ENCODE measurements at places on chromosomes 4 and X. TPM values are rescaled to one million over a fixed set of nuclear protein-coding genes. Genes with fewer than 3 reads are reported as not detected.

DNA sequence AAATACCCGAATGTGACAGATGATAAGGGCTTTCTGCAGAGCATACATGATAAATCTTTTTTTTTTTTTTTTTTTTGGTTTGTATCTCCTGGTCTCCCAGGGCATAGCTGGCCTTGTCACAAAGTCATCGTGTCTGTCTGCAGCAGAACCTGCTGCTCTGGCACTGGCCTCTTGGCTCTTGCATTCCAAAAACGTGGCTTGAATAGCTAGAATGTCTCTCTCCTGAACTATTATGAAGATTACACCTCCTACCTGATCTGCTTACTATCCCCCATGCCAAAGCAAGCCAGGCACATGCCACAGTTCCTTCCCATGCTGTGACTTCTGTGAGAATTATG lies 50.4 kb upstream of the SCRG1 start:
- H3K27ac ChIP-seq: no peak overlapping the region
- H3K4me1 ChIP-seq: peaks cover 7% of the 10 kb centered on the region
- H3K36me3 ChIP-seq: no peaks in the 10 kb centered on the region
- DNase-seq: no peak

DNA sequence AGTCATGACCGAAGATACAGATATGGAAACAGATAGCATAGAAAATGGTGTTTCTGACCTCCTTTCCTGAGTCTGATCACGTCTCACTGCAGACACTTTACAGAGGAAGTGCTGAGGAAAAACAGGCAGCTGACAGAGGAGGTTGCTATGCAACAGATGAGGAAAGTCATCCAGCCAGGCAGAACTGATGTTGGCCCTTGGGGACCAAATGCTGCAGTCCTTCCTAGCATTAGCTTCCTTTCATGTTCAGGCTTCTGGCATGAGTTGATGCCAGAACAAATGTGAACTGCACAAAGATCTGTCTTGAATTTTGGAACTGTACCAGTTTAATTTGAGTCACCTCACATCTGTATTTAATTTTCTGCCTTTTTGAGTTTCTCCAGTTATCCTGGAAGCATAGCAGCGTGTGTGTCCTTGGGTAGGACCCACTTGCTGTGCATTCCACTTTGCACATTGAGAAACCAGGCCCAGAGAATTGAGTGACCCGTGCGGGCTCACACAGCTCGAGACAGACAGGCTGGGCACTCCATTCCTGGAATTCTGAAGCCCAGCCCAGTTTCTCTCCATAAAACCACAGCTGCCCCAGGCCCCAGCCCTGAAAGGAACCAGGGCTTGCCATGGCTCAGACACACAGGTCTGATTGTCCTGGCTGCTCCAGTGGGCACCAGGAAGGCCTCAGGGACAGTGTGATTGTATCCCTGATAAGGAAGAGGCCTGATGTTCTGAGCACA lies 1.4 kb upstream of the MAGED1 start:
- no peak overlapping the region for H3K4me3 ChIP-seq
- peaks cover 1% of the 10 kb centered on the region for H3K36me3 ChIP-seq
- no peak overlapping the region for H3K27ac ChIP-seq
- no peaks in the 10 kb centered on the region for H3K4me1 ChIP-seq
- peak; percentile 33 for DNase-seq

DNA sequence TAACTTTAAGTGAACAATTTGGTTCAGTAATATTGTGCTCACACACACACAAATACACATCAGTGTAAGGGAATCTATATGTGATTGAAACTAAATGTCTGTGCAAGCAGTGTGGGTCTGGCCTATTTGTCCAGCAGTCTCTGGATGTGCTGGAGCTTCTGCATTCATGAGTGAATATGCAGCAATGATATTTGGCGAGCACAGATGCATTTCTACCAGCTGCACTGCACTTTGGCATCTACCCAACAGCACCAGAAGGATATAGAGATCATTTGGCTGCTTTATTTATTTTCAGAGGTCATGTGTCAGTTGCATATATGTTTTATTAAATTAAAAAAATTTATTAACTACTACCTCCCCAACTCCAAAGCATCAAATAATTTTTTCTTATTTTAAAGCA lies 613.4 kb upstream of the NR3C2 start:
- no peaks in the 10 kb centered on the region for H3K27me3 ChIP-seq
- H3K4me1 ChIP-seq: no peaks in the 10 kb centered on the region
- H3K27ac ChIP-seq: no peak overlapping the region
- no peak overlapping the region for H3K4me3 ChIP-seq
- no peak for DNase-seq

- H3K36me3 ChIP-seq: no peaks in the 10 kb centered on the region
- H3K27me3 ChIP-seq: no peaks in the 10 kb centered on the region
- peaks cover 66% of the 10 kb centered on the region for H3K4me1 ChIP-seq
Measured at GRCh38 chr4:153530284-153530999, 64.3 kb downstream of the TMEM131L start.

GRCh38 chr4:164904336-164904735 lies 27.4 kb downstream of the APELA start:
- H3K36me3 ChIP-seq: no peaks in the 10 kb centered on the region
- no peak overlapping the region for H3K27ac ChIP-seq

Gene TMEM255A
- total RNA-seq: 0.34 TPM

GRCh38 chrX:109357706-109358105 lies 124.2 kb downstream of the GUCY2F start:
- no peaks in the 10 kb centered on the region for H3K4me1 ChIP-seq
- no peak overlapping the region for H3K27ac ChIP-seq
- no peak for DNase-seq

DNA sequence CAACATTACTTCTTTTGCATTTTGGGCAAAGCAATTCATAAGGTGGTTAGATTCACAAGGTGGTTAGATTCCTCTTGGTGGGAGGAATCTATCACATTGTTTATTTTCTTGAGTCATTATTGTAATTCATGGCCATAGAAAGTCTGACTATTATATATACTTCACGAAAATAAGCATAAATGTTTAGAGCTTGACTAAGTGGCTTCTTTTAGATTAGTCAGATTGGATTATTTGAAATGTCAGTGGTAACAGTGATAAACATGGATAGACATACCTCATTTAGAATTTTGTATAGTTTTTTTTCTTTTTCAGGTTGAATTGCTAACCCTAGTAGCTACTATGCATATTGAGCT lies 24.9 kb upstream of the DYNLT3 start:
- H3K36me3 ChIP-seq: no peaks in the 10 kb centered on the region
- H3K4me3 ChIP-seq: no peak overlapping the region
- H3K27me3 ChIP-seq: no peaks in the 10 kb centered on the region
- no peaks in the 10 kb centered on the region for H3K4me1 ChIP-seq
- DNase-seq: no peak

DNA sequence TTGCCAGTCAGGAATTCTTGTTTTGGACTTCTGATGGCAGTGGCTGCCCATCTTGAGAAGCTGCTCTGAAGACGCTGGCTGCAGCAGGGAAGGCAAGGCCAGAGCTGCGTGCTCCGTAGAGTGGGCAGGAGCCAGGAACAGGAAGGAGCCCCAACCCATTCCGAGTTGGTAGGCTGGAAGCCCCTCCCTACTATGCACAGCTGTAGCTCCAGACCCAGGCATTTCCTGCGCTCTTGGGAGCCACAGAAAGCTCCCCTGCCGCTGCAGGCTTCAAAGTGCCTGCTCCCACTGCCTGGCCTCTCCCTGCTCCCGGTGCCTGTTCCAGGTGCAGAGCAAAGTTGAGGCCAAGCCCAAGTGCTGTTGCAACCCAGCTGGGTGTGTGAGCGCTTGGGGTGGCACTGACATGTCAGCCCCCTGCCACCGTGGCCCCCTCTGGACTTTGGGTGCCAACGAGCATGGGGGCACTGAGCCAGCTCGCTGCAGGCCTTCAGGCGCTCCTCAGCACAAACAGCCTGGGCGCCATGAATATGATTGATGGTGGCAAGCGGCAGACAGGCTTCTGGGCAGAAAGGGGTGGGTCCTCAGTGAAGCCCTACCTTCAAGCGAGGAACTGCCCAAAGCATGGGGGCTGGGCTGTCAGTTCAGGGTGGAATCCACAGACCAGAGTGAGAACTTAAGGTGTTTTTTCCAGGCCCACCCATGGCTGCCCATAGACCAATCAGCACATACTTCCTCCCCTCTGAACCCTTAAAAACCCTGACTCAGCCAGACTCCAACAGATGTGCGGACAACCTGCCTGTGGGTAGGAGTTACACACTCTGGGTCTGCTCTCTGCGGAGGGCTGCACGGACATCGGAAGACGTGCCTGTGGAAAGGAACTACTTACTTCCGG lies 677.2 kb upstream of the INTU start:
- no peak overlapping the region for H3K4me3 ChIP-seq
- DNase-seq: peak; percentile 41
- H3K36me3 ChIP-seq: no peaks in the 10 kb centered on the region
- no peak overlapping the region for H3K27ac ChIP-seq
- no peaks in the 10 kb centered on the region for H3K4me1 ChIP-seq
- H3K27me3 ChIP-seq: no peaks in the 10 kb centered on the region

- DNase-seq: no peak
- no peak overlapping the region for H3K4me3 ChIP-seq
- H3K4me1 ChIP-seq: peaks cover under 1% of the 10 kb centered on the region
- H3K27me3 ChIP-seq: no peaks in the 10 kb centered on the region
Measured at GRCh38 chr4:99054428-99054994, 34.1 kb downstream of the ADH5 start.

DNA sequence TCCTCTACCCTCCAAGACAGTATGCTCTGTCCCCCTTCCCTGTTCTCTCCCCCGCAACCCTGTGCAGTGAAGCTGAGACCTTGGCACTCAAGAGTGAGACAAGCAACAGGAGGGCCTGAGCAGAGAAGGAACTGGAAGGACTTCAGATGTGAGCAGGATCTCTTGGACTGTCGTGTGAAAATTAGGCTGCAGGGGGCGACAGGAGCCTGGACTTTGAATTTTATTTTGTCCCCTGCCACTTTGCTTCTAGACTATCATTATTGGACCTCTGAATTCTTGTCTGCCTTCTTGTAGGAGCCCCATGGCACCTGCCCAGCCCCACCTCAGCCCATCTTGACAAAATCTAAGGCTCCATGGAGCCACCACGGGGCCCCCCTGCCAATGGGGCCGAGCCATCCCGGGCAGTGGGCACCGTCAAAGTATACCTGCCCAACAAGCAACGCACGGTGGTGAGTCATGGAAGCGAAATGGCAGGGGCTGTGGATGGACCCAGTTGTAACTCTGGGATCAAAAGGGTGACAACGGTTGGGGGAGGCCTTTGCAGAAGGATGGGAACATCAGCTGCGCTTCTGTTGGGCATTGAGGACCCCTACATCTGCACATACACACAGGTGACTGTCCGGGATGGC lies 1.7 kb downstream of the ARAF start:
- H3K4me1 ChIP-seq: no peaks in the 10 kb centered on the region
- no peak for DNase-seq
- peaks cover 5% of the 10 kb centered on the region for H3K36me3 ChIP-seq
- H3K4me3 ChIP-seq: no peak overlapping the region
- no peak overlapping the region for H3K27ac ChIP-seq

DNA sequence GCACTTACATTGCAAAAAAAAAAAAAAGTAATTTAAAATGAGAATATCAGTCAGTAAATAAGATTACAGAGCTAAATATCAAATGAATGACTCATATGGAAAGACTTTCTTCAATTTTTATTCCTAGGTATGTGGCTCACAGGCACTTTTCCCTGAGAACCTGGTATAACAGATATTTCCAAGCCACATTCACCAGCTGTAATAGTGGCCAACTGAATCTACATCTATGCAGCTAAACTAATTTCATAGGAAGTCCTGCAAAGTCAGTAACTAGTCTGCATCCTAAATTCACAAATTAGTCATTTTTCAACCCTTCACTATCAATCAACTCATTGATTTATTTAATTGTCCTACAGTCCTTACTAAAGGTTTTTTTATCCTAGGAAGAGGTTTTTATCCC lies 5.6 kb downstream of the PDE5A start:
- H3K36me3 ChIP-seq: no peaks in the 10 kb centered on the region
- no peak overlapping the region for H3K4me3 ChIP-seq
- DNase-seq: no peak
- H3K4me1 ChIP-seq: peaks cover 8% of the 10 kb centered on the region

Gene ARMCX4
- total RNA-seq: 4.4 TPM

GRCh38 chr4:48225368-48226141 lies 44.1 kb downstream of the TEC start:
- no peaks in the 10 kb centered on the region for H3K27me3 ChIP-seq

DNA sequence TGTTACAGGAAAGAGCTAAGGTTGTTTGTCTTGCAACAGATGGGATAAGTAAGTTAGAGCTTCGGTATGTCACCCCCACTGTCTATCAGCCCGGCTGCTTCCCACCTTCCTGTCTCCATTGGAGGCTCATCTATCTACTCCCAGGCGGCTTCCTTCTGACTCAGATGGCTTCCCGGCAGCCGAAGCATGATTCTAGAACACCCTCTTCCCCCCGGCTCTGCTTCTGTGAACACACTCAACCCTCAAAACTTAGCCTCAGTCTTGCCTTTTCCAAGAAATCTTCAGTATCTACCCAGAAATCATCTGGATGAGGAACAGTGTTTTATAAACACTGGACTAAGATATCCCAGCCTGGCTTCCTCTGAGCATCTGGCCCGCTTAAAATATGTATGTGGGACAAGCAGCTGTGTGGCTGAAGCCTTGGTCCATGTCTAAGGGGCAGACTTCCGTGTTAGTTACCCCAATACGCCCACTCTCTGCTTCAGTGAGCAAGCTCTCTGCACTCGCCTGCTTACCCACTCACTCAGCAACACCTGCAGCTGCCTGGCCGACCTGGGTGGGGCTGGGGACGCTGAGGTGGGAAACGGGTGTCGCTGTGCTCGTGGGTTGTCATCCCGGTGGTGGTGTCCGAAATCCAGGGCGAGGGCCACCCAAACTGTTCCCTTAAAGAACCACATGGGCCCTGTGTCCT lies 12.0 kb upstream of the SLC2A9 start:
- peak overlapping the region; percentile 78 for H3K27ac ChIP-seq
- H3K27me3 ChIP-seq: no peaks in the 10 kb centered on the region
- H3K36me3 ChIP-seq: no peaks in the 10 kb centered on the region

DNA sequence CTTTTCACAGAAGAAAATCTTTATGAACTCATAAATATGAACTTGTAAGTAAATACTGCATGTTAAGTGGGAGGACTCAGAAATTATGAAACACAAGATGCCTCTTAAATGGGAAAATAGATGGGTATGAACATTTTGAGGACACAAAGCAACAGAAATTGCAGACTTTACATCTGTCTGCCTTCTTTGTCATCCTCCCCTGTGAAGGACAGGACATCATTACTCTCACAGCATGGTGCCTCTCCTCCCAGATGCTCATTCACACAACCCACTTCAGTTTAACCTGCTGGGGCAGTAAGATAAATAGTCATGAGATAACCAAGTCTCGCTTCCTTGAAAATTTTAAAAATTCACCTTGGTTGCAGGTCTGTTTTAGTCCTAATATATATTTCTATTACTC lies 144.5 kb downstream of the APBB2 start:
- no peaks in the 10 kb centered on the region for H3K36me3 ChIP-seq
- no peak for DNase-seq
- H3K27me3 ChIP-seq: no peaks in the 10 kb centered on the region
- H3K4me1 ChIP-seq: no peaks in the 10 kb centered on the region

All from psoas muscle (tissue), 8 donors.